Thoracic aorta (tissue), 2 donors: ENCODE measurements at places on chromosomes 12 and 14. TPM values are rescaled to one million over a fixed set of nuclear protein-coding genes. Genes with fewer than 3 reads are reported as not detected.
A peak's percentile ranks its signal among the peaks of the same experiment; 100 is the strongest.

The PLCZ1 gene
- total RNA-seq: not detected

The EIF2B1 gene
- total RNA-seq: 154 TPM

DNA sequence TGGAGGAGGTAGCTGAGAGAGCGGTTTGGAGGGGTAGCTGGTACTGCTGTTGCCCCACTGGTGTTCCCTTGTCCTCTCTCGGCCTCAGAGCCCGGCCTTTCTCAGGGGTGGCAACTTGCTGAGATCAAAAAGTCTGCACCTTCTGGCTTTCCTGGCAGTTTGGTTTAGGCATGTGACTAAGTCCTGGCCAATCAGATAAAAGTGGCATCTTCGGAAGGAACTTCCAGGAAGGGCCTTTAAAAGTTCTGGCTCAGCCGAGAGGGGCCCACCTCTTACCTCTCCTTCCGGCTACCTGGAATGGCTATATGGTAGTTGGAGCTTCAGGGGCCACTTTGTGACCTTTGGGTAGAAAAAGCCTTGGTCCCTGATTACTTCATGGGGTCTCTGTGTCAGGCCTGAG, 152.6 kb downstream of the GLT1D1 start:
- DNase-seq: no peak

DNA sequence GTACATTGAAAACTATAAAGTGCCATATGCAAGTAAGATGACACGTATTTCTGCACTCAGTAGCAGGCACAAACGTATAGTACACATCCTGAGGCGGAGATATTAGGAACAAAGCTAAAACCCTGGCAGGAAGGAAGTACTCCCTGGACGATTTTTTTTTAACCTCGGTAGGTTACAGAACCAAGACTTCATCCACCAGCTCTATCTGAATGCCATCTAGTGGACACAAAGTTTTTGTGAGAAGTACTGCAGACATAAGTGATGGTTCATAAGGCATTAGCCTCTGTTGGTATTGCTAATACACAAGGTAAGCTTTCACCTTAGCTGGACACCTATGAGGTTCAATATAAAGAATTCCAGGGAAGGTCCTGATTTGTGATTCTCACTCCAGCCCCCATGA, 83.0 kb upstream of the CCDC196 start:
- DNase-seq: no peak

The FERMT2 gene
- 197 TPM for total RNA-seq

DNA sequence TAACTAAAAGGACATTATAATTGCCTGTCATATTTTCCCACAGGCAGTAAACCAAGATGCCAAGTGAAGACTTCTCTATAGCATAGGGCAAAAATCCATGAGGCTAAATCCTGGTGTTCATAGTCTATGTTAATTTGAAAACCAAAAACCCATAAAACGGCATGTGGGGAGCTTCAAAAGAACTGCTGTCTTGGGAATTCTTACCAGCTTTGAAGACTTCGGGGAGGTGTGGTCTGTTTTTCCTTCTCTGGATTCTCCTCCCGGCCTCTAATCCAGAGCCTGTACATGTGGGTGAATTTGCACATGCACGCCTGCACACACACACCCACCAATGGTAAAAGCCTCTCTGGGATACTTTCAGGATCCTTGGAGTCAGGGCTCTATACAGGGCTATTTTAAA, 61.9 kb upstream of the IFNG-AS1 start:
- DNase-seq: no peak

The ANKRD33 gene
- total RNA-seq: not detected

The LPAR5 gene
- 6.8 TPM for total RNA-seq

The TAS2R43 gene
- 6.3 TPM for total RNA-seq

DNA sequence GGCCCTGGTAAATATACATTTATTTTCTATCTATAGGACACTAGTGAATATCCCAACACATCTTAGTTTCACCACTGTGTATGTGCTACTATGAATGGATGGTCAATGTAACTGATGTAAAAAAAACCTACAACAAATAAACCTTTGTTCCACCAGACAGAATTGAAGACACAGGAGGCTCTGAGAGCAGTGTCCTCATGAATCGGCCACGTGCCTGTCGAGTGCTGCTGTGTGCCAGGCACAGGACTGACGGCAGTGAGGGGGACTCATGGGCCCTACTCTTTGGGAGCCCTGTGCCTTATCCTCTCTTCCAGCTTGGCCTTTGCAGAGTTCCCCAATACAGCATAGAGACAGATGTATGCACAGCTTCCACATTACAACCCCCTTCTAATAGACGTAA, 18.2 kb downstream of the CINP start:
- no peak for DNase-seq

- DNase-seq: no peak
Observed at GRCh38 chr12:39252628-39253027, 190.3 kb downstream of the KIF21A start.

DNA sequence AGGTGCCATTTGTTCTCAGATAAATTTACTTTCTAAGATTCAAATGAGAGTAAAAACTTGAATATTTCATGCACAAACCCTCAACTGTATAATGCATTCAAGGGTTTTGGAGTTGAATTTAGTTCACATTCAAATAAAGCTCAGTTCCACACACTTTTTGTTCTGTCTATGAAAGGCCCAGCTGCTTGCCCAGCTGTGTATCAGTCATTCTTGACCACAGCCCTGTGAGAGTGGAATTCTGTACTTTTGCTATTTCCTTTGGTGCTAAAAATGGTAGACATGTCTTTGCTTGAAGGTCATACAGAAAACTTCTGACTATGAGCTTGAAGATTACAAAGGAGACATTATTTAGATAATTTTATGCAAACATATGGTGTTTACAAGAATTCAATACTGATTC, 110.4 kb downstream of the KCNC2 start:
- DNase-seq: no peak

- DNase-seq: no peak
Observed at GRCh38 chr12:94010307-94010706, 138.1 kb upstream of the PLXNC1 start.

The CACNA1C gene
- 70.0 TPM for total RNA-seq

The SLC22A17 gene
- 55.1 TPM for total RNA-seq

- DNase-seq: peak; percentile 82
Observed at GRCh38 chr12:7108796-7109571, at the start of gene C1RL. Gene C1RL, minus strand, starts transcription at chr12:7109214. Its CDS starts 34 bp downstream, at chr12:7109180.

The C12orf54 gene
- total RNA-seq: not detected

- DNase-seq: no peak
Observed at GRCh38 chr14:41071351-41071750, 535.3 kb upstream of the LRFN5 start.

DNA sequence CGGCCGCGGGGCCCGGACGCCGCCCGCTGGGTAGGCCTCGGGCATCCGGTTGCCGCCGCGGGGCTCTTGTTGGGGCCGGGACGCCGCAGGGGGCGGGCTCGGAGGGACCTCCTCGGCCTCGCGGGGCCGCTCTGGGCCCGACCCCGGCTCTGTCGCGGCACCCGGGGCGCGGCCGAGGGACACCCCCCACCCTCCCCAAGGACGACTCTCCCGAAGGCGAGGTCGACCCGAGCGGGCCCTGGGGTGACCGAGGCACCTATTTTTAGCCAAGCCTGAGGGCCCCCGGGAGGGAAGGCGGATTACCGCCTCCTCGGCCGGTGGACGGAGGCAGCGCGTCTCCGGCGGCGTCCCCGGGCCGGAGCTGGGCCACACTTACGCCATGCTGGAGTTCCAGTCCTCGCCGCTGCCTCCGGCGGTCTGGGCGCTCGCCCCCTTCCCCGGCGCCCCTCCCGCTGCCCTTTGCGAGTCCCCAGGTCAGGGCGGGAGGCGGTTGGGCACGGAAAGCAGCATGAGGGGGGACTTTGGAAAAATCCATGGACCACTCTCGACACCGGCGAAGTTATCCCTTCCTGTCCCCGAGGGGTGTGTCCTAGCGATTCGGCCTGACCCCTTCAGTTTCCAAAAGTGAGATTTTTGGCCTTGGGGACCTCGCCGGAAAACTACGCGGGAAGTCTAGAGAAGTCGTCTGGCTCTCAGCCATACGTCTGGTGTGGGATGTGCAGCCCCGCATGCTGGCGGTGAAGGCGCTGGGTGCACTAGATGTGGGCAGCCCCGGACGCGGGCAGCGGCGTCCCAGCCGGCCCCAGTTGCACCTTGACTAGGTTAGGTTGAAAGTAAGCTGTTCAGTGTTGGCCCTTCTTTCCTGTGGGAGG, 699 bp downstream of the KTN1 start:
- DNase-seq: no peak

DNA sequence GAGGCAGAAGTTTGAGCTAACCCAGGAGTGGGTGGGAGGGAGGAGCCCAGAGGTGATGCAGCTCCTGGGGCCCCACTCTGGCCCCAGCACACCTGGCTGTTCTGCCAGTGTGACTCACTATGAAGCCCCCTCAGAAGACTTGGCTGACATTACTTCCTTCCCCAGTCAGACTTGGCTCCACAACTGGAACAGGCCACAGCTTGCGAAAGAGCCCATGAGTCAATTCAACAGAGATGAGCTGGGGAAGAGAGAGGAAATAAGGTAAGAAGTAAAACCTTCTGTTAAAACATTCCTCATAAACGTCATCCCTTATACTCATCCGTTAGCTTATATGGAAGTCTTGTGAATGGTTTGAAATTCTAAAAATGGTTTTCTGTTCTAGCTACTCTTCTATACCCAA, 245.9 kb downstream of the ADAMTS20 start:
- DNase-seq: no peak

- DNase-seq: no peak
Observed at GRCh38 chr12:92553389-92553788, 149.4 kb upstream of the PLEKHG7 start.
